GM12865 (cell line): ENCODE measurements at places on chromosomes 5 and 9.

DNA sequence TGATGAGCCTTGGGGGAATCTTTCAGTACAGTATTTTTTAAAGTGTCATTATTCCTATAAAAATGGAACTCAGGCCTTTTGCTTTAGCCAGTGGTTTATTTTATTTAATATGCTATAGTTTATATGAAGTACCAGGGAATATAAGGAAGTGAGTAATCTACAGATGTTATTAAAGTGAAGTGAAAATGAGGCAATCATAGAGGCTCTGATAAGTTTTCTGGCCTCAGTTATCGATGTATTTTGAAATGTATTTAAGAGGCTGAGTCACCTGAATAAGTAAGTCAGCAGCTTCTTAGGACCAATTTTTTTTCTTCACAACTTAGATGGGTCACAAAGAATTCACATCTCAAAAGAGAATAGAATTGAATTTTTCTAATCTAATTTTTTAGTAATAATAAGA lies 829.0 kb downstream of the DNAH5 start:
- DNase-seq: no peak

- no peak for DNase-seq
Observed at GRCh38 chr9:89896806-89897340, 292.1 kb downstream of the GADD45G start.

GRCh38 chr5:61293071-61293470 lies 39.0 kb upstream of the ZSWIM6 start:
- DNase-seq: no peak

DNA sequence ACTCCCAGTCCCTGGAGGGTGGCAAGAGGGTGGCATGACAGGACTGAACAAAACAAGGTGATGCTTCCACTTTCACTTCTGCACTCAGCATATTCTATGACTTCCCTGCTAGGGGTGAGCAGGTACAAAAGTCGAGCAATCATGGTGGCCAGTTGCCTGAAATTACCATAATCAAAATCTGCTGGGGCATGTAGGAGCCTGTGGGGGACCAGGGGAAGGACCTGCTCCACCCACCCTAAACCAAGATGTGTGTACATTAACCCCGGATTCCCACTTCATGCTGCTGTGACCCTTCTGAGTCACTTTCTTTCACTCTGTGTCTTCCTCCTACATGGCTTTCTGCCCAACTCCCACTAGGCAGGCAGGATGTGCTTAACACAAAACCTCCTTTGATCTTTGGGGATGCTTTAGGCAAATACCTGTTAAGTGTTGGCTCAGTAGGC lies 73.3 kb upstream of the PHF24 start:
- DNase-seq: peak; percentile 37

DNA sequence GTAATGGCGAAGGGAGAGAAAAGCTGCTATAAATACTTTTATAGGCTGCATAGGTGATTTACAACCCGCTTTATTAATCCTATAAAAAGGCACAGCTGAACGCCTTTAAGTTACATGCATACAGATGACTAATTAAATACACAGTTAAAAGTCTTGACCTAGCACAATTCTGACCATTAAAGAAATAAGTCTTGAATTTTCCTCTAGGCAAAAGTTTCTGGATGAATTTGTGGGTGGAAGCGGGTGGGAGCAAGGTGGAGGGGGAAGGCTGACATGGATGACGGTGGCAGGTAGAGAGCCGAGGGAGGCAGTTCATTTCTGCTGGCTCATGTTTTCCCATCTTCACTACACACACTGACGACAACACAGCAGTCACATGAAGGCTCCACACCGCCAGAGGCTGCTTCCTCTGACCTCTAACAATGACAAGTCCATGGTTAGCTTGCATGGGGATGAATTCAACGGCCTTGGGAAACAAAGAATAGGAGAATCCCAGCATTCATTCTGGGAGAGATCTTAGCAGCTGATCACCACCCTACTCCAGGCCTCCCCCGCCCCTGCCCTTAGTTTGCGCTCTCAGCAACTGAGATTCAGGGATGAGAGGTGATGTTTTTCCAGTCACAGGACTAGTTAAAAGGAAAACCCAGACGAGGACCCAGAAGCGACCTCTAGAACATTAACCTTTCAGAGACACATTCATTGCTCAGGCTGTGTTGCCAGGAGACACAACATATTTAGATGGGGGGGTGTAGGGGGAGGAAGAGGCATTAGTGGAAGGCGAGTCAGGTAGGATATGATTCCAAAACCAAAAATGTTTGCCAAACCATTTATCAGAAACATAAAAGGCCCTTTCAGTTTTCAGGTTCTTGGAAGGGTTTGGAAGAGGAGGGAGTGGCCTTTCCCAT lies 329.3 kb downstream of the PIK3R1 start:
- DNase-seq: no peak

GRCh38 chr9:90907056-90907445 lies 105.4 kb downstream of the SYK start:
- DNase-seq: no peak

- DNase-seq: no peak
Observed at GRCh38 chr5:168790002-168790635, 211.0 kb upstream of the PANK3 start.

- no peak for DNase-seq
Observed at GRCh38 chr5:9624196-9624947, 5.8 kb downstream of the TAS2R1 start.

DNA sequence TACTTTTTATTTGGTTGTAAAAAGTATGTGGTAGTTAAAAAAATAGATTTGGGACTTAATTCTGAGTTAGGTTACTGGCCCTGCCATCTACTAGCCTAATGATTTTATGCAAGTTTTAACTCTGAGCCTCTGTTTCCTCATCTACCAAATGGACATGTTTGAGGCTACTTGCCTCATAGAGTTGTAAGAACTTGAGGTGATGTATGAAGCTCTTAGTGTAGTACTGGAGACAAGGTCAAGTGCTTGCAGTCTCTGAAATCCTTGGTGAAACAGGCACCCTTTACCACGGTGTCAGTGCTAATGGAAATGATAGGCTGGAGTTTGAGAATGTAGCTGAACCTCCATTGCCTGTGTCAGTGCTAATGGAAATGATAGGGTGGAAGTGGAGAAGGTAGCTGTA lies 15.3 kb downstream of the GPR107 start:
- DNase-seq: no peak

- no peak for DNase-seq
Observed at GRCh38 chr5:106880656-106881055, 790.1 kb downstream of the EFNA5 start.

DNA sequence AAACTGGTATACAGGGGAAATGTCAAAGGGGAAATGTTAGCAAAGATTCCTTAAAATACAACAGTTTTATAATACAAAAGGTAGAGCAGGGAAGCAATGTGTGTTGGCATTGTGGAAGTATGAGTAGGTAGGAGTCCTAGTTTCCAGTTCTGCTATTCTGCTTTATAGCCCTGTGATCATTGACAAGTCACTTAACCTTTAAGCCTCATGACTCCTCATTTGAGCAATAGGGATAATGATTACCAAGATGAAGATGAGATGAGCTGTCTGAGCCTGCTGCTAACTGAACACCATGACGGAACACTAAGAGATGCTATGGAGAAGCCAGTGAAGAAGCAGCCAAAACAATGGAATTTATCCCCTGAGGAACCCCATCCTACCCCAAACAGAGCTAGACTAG lies 251.7 kb downstream of the PAPPA start:
- no peak for DNase-seq

GRCh38 chr5:28691526-28691925 lies 1653.1 kb upstream of the CDH9 start:
- DNase-seq: no peak

DNA sequence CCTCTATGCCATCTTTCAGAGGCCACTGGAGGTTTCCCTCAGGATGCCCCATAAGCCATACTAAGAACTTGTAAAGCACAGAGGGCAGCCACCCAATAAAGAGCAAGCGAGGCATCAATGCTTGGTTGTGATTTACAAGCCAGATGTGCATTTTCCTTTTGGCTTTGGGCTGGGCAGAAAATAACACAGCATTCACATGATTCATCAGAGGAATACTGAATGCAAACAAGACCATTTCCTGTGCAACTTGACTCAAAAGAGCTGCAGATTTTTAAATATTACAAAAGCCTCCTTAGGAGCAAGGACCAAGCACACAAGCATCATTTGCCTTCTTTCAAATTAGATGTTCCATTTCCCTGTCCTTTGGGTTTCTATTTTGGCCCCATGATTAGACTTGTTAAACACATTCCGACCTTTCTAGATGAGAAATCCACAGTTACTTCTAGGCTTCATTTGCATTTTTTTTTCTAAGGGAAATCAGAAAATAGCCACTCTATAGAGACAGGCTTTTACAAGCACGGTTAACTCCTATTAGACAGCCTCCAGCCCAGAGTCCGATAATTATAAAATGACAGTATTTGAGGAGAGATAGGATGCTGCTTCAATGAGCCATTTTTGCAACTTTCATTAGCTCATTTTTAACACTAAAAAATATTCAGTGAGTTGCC lies 207.8 kb downstream of the SEMA5A start:
- no peak for DNase-seq
